Thoracic aorta (tissue), 2 donors: ENCODE measurements at places on chromosomes 5 and 9. TPM values are rescaled to one million over a fixed set of nuclear protein-coding genes. Genes with fewer than 3 reads are reported as not detected.

Gene SOX30
- not detected for total RNA-seq

Gene CDX1
- not detected for total RNA-seq

Gene C9orf43
- total RNA-seq: 0.85 TPM

Gene OMD
- total RNA-seq: 200 TPM

Gene SHOC1
- total RNA-seq: not detected

Gene SLC36A3
- not detected for total RNA-seq

Gene IFNA14
- total RNA-seq: not detected

DNA sequence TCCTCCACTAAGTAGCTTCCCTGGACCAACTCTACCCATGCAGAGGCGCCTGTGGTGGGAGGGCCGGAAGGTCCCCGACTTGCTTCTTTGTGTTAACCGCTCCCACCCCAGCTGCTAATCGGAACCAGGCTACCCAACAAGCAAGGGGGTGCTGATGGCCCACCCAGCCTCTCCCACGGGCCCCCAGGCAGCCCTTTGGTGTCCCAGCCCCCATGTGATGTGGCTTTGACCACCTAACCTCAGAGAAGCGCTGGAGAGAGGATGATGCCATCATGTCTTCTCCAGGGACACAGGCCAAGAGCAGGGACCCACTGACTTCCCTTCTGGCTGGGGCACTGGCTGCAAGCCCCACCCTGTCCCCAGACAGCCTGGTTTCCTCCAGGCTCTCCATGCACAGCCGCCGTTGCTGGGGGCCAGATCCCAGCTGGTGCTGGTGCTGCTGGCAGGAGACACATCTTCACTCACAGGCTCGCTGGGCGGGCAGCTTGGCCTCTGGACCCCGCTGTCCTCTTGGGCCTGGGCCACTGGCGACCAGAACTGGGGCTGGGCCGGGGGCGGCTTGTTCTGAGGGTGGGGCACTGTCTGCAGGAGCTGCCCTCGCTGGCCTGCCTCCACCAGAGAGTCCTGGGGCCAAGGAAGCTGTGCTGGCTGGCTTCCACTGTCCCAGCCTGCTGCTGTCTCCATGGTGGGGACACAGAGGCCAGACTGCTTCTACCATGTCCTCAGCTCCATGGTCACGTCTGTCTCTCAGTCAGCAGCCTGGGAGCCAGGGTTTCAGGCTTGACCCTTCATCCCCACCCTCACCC lies 27.8 kb downstream of the LAMC3 start:
- DNase-seq: no peak

GRCh38 chr5:38060354-38060753 lies 198.0 kb upstream of the EGFLAM start:
- no peak for DNase-seq

- no peak for DNase-seq
Measured at GRCh38 chr5:74952406-74952805, 86.2 kb upstream of the FAM169A start.

DNA sequence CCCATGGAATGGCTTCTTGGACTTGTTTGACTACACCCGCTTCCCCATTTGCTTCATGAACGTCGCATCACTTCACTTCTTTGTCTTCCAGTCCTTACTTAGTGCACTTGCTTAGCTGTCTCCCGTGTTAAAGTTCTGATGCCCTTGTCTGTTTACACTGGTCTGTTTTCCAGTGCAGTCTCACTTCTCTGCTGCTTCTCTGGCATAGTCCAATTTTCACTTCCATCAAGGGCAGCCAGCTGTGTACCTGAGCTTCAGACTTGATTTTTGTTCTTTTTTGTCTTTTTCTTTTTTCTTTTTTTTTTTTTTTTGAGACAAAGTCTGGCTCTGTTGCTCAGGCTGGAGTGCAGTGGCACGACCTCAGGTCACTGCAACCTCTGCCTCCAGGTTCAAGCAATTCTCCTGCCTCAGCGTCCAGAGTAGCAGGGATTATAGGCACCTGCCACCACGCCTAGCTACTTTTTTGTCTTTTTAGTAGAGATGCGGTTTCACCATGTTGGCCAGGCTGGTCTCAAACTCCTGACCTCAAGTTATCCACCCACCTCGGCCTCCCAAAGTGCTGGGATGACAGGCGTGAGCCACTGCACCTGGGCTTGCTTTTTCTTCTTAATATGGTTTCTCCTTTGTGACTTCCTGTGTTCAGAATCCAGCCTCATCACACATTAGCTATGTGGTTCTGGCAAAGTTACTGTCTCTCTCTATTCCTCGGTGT lies 75.4 kb downstream of the LRRC70 start:
- DNase-seq: no peak

GRCh38 chr5:6082685-6083084 lies 295.7 kb downstream of the MED10 start:
- DNase-seq: no peak

DNA sequence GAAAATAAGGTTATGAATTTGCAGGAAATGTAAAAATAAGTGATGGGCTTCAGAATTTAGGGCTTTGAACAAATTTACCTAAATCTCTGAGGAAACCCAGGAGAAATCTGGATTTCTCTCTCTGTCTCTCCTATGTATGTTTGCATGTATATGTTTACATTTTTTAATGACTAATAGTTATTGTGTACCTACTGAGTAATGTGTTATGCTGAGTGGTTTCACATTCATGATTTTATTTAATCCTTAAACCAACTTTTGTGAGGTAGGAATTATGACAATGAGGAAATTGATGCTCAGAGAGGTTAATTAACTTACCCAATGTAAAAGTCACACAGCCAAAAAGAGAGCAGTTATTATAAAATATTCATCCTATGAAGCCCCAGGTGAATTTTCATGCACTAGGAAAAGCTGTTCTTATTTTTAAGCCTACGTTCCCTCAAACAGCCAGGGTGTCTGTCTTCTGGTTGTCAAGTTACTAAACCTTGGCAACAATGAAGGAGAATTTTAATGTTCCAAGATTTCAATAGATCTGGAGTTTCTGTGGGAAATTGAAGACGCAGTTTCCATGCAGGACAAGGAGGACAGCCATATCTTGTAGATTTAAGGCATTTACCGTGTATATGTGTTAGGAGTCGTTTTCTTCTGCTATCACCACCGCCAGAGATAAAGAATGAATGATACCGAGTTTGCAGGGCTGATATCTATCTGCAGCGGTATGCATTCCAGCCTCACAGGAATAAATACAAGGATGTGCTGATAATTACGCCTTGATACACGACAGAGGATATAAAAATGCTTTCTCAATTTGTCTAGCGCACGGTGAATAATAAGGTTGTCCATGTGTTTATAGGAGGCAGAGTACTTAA lies 484.8 kb downstream of the ZSWIM6 start:
- DNase-seq: no peak

DNA sequence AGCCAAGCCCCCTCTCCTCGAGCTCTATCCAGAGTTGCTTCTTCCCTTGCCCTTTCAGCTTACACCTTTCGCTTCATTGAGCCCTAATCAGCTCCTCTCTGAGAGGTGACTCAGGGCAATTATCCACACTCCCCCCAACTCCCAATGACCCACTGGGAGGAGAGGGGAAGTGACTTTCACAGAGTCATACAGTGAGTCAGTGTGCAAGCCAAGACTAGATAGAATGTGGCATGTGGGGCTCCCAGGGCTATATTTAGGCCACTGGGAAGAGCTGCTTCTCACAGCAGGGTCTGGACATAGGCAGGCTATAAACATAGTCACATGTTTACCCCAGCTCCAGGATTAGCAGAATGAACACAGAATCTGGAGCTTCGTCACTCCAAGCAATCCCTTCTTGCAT lies 57.4 kb downstream of the NRG2 start:
- DNase-seq: no peak

DNA sequence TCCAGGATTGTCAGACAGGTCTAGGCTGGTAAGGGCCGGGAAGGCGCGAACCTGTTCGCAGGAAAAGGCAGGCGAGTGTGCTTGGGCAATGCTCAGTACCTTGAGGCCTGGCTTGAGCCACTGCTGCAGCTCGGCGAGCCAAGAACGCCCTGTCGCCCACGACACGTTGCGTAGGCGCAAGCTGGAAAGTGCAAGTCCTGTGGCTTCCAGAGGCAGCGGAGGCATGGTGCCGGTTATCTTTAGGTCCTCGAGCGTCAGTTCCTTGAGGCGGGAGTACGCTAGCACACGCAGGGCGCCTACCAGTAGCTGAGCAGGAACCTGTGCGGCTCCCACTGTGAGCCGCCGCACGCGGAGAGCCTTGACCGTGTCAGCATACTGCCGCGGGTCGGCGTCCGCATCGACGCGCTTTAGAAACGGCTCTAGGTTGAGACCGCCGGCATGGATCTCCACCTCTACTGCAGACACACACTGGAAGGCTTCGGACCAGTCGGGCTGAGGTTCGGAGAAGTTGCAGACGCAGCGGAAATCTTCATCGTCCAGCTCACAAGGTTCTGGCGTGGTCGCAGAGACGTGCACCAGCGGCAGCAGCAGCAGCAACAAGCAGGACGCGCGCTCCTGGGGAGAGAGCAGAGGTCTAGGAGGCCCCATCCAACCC lies 482 bp downstream of the CD14 start:
- no peak for DNase-seq

GRCh38 chr5:174292348-174292747 lies 246.8 kb downstream of the NSG2 start:
- no peak for DNase-seq

DNA sequence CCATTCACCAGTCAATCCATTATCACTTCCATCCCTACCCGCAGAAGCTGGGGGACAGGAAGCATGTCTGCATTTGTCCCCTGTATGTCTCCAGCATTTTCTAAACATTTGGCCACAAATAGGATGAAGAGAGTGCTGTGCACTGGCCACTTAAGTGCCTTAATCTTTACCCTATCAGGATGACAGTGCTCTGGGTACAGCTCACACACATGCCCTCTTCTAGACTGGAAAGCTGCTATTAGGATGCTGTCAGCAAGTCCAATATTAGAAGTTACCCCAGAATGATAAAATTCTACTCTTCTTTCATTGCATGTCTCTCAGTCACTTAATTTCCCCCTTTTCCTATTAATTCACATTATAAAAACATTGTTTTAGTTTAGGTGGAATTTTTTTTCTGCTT lies 168.4 kb downstream of the RASEF start:
- DNase-seq: no peak

DNA sequence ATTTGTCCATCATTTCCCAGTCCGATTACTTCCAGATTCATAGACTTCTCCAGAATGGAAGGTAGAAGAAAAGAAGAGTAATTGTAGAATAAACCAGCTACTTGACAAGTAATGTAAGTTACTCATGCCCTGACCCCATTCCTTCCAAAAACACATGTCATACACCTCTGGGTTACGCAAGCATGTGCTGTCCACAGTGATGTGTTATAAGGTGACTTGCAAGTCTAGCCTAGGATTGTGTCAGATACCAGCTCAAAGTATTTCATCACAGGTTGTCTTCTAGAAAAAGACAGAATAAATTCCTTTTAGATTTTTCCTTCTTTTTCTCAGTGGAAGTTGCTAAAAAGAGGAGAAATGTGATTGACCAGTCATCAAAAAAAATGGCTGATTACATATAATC lies 8.0 kb upstream of the TLR4 start:
- no peak for DNase-seq
